ENCODE measurements at places on chromosomes 12 and 14.

- DNase-seq, result no peak
Measured at GRCh38 chr14:51210594-51210993, 29.5 kb upstream of the TMX1 start.

GRCh38 chr12:22101749-22102243 lies 55.8 kb downstream of the CMAS start:
- DNase-seq, result no peak

DNA sequence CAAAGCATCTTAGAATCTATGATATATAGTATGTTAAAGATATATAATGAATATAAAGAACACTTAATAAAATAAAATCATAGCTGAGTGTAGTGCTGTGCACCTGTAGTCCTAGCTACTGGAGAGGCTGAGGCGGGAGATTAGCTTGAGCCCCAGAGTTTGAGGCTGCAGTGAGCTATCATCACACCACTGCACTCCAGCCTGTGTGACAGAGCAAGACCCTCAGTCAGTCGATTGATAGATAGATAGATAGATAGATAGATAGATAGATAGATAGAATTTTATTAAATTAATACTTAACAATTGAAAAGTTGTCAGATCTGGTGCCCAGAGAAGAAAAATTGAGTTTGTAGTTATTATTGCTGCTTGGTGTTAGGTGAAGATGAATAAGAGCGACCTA lies 40.0 kb downstream of the CNOT2 start:
- no peak for DNase-seq

DNA sequence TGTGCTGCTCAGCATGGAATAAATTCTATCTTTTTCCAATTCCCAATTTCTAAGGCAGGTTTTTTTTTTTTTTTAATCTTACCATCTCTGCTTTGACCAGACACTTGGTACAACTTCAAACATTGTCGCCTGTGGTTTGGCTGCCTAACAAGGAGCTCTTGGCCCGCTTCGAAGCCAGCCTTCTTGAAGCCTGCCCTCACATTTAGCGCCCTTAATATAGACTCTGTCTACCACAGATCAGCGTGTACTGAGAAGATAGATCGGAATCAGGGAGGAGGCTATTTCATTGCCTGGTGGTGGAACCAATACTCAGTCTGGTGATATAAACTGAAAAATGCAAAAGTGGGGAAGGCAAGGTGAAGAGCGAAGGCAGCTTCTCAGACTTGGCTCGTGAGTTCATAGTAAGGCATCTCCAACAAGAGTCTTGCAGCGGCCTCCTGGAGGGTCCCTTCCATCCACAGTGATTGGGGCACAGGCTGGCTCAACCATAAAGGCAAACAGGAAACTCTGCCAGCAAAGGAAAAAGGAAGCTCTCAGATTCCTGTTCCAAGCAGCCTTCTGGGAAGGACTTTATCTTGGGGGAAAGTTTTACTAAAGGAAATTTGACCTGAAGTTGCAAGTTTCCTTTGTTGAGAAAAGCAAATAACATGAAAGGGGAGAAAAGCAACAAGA lies 103.2 kb upstream of the BCL2L14 start:
- no peak for DNase-seq

DNA sequence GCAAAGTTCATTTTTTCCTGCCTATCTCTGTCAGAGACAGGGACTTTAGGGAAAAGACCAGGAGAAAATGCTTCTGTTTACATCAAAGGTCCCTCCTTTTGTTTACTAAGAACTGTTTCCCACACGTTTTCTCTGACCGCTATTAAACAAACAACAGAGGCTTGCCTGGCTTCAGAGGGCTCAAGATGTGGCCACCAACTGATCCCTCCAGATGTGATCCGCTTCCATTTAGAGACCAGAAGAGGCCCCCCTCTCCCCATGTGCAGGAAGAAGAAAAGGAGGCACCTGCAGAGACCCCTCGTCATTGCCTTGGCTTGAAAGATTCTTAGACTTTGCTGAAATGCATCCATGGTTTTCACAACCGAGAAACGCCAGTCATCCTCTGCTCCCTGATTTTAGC lies 217.9 kb upstream of the PWP1 start:
- no peak for DNase-seq

GRCh38 chr12:101823891-101824290 lies 6.9 kb downstream of the GNPTAB start:
- DNase-seq, result no peak

- DNase-seq, result no peak
Measured at GRCh38 chr12:100528471-100529127, 44.9 kb upstream of the GAS2L3 start.

DNA sequence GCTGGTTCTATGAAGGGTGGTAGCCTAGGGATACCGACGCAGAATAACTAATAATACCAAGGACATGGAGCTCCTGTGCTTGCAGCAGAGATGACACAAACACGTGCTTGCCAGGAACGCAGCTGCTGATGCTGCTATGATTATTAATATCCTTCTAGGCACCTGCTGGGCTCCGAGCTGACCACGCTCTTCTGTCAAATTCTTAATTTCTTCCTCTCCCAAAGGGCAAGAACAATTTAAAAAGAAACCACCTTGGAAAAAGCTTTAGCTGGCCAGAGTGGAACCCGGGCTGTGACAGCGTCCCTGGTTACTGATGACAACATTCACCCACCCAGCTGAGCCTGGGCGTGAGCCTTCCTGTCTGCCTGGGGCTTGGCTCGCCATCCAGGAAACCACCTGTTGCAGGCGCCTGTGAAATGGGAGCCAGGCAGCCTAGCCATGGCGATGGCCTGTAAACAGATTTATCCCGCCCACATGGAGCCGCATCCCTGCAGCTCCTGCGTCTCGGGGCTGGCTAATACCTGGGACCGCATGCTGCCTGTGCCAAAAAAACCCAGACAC lies 28.8 kb downstream of the CLMN start:
- DNase-seq, result no peak
